ENCODE measurements at places on chromosomes 7 and 10. TPM values are rescaled to one million over a fixed set of nuclear protein-coding genes. Genes with fewer than 3 reads are reported as not detected.

The C10orf62 gene
- polyA plus RNA-seq, result not detected

The CYP3A7 gene
- polyA plus RNA-seq, result 0.67 TPM

The TEX36 gene
- not detected for polyA plus RNA-seq

The GPR37 gene
- polyA plus RNA-seq, result 4.7 TPM

The H2BK1 gene
- not detected for polyA plus RNA-seq

The CYP2C19 gene
- polyA plus RNA-seq, result 0.12 TPM

The RHOBTB1 gene
- polyA plus RNA-seq, result 41.7 TPM

The SLC29A3 gene
- polyA plus RNA-seq, result 8.3 TPM

The PRF1 gene
- polyA plus RNA-seq, result 2.6 TPM

The MCM7 gene
- 140 TPM for polyA plus RNA-seq

The LBX1 gene
- 1.5 TPM for polyA plus RNA-seq

The JMJD1C gene
- polyA plus RNA-seq, result 113 TPM

The FAM200A gene
- polyA plus RNA-seq, result 14.6 TPM

The EVX1 gene
- polyA plus RNA-seq, result not detected

The SUN1 gene
- polyA plus RNA-seq, result 137 TPM

The MYH16 gene
- 0.09 TPM for polyA plus RNA-seq

The NUPR2 gene
- polyA plus RNA-seq, result 4.4 TPM

The OR2A42 gene
- polyA plus RNA-seq, result 2.2 TPM

The GNGT1 gene
- 0.08 TPM for polyA plus RNA-seq

The GPR26 gene
- not detected for polyA plus RNA-seq

The GNAI1 gene
- polyA plus RNA-seq, result 137 TPM

The ITGB8 gene
- polyA plus RNA-seq, result 3.7 TPM

The ARHGAP22 gene
- 1.3 TPM for polyA plus RNA-seq

The MMRN2 gene
- polyA plus RNA-seq, result 32.5 TPM

The C1QL3 gene
- polyA plus RNA-seq, result 0.66 TPM

The SCRN1 gene
- polyA plus RNA-seq, result 32.0 TPM

The OPALIN gene
- not detected for polyA plus RNA-seq

The SH3PXD2A gene
- 82.4 TPM for polyA plus RNA-seq

The PRXL2A gene
- 97.1 TPM for polyA plus RNA-seq

The PRLHR gene
- polyA plus RNA-seq, result 0.08 TPM

The TMEM176B gene
- 13.4 TPM for polyA plus RNA-seq

The NOS3 gene
- polyA plus RNA-seq, result 5.4 TPM

The UTF1 gene
- polyA plus RNA-seq, result not detected

The CFTR gene
- polyA plus RNA-seq, result 41.6 TPM

Data from right lung (tissue), 10 donors.